Stimulated activated CD8-positive, alpha-beta memory T cell treated with anti-CD3 and anti-CD28 coated beads, Interleukin-7, amount 100 ng/mL, for 4 hours (primary cell): ENCODE measurements at places on chromosomes 4 and X.

DNA sequence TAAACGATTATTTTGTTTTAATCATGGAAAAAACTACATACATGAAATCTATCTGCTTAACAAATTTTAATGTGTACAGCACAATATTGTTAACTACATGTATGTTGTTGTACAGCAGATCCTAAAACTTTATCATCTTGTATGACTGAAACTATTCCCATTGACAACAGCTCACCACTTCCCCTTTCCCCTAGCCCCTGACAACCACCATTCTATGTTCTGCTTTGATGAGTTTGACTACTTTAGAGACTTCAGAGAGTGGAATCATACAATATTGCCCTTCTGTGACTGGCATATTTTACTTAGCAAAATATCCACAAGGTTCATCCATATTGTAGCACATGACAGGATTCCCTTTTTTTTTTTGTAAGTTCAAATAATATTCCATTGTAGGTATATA, 185.9 kb downstream of the CFAP299 start:
- no peak for DNase-seq

DNA sequence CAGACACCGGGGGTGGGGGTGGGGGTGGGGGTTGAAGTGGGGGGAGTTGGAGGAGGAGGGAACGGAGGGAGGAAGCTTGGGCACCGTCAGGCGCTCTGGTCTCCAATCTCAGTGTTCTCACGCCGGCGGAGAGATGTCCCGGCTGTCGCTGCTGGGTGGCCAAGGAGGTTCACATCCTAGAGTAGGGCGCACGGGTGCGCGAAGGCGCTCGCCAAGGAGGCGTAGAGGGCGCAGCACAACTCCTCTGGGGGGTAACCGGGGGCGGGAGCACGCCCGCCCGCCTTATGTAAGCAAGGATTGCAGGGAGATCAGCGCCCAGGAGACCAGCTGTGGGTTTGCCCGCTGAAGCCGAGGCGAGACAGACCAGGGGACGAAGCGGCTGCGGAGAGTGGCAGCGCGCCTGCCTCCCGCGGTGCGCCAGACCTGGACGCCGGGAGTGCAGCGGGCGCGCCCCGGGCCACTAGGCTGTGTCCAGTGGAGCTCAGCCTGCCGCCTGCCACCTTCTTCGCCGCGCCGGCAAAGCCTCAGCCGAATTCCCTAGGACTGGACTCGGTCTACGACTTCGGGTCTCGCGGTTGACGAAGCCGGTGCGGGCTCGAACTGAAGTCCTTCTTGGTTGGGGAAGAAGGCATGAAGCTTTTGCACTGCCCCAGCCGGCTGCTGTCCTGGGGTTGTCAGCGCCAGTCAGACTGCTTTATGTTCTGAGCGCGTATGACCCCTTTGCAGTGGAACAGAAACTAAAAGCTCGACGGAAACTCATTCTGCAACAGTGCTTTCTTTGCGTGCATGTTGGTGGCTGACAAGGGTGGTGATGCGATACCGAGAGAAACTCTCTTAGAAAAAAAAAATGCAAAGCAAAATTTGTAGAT, 707 bp upstream of the UNC5C start:
- DNase-seq, result no peak

- no peak for DNase-seq
Measured at GRCh38 chr4:65893957-65894755, 223.9 kb upstream of the EPHA5 start.

DNA sequence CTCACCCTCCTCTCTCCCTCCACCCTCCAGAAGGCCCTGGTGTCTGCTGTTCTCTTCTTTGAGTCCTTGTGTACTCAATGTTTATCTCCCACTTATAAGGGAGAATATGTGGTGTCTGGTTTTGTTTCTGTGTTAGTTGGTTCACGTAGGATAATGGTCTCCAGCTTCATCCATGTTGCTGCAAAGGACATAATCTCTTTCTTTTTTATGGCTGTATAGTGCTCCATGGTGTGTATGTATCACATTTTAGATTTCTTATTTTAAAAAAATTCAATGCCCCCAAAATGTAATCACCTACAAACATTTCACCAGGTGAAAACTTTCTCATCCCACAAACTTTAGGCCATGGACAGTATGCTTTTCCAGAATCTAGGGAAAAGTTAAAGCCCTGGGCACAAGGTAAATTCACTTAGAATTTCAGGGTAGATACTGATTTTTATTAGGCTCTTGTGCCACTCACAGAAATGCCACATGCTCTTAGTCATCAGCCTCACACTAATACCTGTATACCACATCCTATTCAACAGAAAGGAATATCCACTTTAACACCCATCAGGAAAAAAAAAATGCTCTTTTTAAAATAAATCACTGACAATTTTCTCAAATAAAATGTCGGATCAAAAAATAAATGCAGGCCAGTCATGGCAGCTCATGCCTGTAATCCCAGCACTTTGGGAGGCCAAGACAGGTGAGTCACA, 104.8 kb upstream of the ENPP6 start:
- DNase-seq, result no peak

DNA sequence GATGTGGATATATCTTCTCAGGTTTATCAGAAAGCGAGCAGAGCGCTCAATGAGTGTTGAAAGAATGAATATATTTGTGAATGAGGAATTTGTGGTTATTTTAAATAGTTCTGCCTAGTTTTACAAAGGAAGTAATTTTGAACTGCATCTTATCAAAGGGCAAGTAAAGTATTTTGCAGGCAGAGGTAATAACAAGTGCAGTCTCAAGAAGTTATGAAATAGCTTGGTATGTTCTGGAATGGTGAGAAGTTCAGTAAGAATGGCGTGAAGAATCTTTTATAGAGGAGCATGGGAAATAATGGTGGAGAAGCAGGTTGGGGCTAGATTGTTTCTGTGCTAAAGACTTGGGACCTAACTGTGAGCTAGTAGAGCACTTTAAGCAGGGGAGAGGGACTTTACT, 10.9 kb downstream of the TMA16 start:
- DNase-seq, result no peak

- DNase-seq, result no peak
Measured at GRCh38 chr4:38980903-38981676, 51.1 kb downstream of the TMEM156 start.

- no peak for DNase-seq
Measured at GRCh38 chrX:112834031-112834845, 6.4 kb downstream of the AMOT start.

DNA sequence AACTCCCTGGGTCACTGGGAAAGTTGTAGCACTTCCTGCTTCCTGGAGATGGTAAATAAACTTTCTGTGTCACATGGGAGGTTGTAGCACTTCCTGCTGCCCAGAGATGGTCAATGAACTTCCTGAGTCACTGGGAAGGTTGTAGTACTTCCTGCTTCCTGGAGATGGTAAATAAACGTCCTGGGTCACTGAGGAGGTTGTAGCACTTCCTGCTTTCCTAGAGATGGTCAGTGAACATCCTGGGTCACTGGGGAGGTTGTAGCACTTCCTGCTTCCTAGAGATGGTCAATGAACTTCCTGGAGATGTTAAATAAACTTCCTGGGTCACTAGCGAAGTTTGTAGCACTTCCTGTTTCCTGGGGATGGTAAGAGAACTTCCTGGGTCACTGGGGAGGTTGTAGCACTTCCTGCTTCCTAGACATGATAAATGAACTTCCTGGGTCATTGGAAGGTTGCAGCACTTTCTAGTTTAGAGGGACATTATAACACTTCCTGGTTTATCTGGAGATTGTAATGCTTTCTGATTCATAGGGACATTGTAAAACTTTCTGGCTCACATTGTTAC, 62.3 kb upstream of the CD99 start:
- DNase-seq, result no peak
